ENCODE measurements at places on chromosomes 7 and 10. TPM values are rescaled to one million over a fixed set of nuclear protein-coding genes. Genes with fewer than 3 reads are reported as not detected.

Gene NXPH1
- not detected for polyA plus RNA-seq

Gene BMPR1A
- 7.9 TPM for polyA plus RNA-seq

Gene SPDYE11
- 1.8 TPM for polyA plus RNA-seq

DNA sequence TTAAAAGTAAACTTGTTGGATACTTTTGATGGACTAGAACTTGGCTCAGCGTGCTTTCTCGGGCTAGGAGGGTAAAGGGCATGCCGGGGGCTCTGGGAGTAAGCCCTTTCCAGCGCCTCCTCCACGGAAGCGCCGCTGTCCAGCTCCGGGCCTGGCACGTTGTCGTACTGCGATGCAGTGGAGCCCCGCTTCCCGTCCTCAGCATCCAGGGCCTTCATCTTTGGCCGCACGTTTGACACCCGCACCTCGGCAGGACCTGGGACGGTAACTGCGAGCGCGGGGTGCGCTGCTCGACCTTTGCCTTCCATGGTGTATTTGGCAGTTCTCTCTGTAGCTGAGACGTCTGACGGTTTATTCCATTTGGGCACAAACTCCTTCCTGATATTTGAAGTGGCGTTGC lies 148.3 kb downstream of the USP6NL start:
- DNase-seq = no peak

DNA sequence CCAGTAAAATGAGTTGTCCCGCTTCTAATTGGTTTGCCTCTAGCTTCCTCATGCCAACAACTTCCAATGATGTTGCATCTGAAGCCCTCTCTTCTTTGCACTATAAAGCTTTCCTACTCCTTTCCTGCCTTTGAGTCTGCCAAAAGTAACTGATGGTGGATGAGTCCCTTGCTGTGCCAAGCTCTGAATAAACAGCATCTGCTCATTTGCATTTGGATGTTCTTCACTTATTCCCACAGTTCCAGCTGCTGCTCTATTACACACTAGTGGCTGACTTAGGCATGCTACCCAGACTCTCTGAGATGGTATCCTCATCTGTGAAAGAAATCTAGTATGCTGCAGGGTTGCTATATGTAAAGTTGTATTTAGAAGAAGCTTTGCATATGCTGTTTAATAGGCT lies 24.9 kb downstream of the SFR1 start:
- DNase-seq = no peak

DNA sequence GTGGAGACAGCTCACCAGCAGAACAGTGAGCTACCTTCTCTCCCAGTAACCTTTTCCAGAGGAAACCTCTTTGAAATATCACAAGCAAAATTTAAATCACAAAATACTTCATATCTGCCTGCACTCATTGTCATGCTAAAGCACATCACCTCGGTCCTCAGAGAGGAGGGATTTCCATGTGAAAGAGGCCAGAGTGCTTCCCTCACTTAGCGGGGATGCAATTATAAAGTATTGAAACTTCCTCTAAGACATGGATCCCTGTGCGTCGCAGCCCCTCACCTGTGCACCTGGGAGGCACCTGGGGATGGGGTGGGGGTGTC lies 457.9 kb downstream of the DNAJB6 start:
- no peak for DNase-seq

DNA sequence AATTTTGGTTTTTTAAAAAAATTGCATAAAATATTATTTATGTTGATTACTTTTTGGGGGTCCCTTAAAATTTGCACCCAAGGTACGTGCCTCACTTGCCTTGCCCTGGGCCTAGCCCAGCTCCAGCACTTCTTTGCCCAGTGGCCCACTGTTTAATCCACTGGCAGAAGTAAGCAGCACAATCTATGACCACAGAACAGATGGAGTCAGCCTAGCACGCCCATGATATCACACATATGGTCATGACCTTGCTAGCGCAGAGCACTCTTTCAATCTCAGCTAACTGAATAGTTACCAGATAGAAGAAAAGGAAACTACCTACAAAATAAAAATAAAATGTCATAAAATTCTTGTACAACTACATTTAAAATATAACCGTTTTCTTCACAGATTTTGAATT lies 5.6 kb downstream of the OGA start:
- no peak for DNase-seq

- no peak for DNase-seq
These were observed 73.5 kb upstream of the PDSS1 start for GRCh38 chr10:26624006-26624405.

GRCh38 chr10:70597856-70598815 lies 4.4 kb downstream of the PRF1 start:
- no peak for DNase-seq

- DNase-seq = no peak
These were observed 386 bp upstream of the AS3MT start for GRCh38 chr10:102868911-102869257.

GRCh38 chr10:16675334-16675733 lies 141.9 kb downstream of the RSU1 start:
- DNase-seq = no peak

DNA sequence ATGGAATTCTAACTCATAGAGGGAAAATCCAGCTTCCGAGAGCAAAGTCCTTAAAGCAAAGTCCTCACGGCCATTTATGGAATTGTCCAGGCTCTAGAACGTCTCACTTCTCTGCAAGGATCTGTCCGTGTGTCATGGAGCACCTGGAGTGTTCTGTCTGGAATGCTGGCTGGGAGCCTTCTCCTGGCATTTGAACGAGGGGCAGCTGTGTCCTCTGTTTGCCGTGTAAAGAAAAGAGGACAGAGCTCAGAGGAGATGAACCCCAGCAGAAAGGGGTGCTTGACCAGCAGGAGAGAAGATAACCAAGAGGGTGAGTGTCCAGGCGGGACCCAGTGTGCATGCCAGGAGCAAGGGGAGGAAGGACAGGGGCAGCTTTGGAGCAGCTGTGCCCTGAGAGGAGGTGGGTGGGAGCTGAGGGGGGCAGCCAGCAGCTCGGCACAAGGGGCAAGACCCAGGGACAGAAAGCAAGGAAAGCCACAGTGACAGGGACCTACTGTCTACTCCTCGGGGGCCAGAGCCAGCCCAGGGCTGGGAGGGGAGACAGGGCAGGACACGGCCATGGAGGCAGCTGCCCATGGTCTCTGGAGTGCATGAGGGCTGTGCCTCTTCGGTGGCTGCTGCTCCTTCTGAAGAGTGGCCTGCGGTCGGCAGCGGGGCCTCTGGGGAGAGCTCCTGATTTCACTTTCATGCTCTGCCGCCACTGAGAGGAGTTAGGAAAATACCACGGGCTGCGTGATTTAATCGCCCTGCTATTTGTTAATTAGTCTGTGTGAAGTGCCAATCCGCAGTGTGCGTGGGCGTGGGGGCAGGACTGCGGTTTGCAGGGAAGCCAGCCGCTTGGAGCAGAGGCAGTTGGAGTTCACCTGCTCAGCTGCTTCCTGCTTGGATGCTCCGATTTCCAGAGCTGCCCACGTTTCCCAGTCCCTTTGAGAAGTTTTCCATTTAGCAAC lies 149.3 kb upstream of the SHH start:
- no peak for DNase-seq

- no peak for DNase-seq
These were observed 232.7 kb upstream of the TAC1 start for GRCh38 chr7:97499204-97499603.

DNA sequence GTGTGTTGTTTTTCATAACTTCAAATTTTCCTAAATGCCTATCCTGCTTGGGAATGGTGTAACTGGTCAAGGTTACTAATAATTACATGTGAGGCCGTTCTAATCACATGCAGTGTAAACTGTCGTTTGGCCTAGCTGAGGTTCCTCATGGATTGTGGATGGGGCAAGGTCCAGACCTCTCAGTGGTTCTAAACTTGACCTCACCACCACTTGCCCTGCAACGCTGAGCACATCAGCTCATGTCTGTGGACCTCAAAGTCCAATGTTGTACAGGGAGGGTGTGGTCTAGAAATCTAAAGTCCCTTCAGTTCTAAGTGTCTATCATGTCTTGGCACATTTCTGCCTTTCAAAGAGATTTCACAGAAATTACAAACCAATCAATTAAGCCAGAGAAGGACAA lies 15.6 kb downstream of the RBP3 start:
- no peak for DNase-seq

- DNase-seq = no peak
These were observed 31.9 kb downstream of the RBM17 start for GRCh38 chr10:6120691-6121090.

DNA sequence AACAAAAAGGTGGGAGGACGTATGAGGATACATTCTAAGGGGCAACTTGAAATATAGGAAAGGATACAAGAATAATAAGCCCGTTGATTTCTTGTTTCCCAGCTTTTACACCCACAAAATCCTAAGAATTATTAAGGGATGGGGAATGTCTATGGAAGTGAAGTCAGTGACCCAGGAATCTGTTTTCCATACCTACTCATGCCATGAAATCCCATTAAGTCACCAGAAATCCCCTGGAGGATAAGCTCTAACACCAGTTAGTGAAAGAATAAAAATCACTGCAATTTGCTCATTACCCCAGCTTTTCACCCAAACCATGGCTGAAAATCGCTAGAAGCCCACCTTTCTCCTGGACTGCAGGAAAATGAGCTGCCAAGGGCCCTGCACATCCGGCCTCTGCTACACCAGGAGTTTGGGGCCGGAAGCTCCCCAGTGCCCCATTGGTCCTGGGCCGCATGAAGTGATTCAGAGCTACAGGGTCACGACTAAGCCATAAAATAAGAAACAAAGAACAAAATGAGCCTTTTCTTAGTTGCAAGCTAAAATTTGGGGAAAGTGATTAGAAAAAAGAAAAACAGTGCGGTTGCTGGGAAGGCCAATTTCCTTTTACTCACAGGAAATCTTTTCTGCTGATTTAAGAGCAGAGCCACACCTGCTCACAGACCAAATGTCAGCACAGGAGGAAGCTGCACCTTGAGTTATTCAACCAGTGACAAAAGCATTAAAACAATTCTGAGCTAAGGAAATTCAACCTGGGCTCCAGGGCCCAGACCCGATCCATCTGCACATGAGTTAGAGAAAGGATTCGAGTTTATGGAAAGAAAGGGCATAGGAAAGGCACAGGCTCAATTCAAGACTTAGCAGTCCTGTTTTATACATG lies 40.3 kb downstream of the HIPK2 start:
- no peak for DNase-seq

DNA sequence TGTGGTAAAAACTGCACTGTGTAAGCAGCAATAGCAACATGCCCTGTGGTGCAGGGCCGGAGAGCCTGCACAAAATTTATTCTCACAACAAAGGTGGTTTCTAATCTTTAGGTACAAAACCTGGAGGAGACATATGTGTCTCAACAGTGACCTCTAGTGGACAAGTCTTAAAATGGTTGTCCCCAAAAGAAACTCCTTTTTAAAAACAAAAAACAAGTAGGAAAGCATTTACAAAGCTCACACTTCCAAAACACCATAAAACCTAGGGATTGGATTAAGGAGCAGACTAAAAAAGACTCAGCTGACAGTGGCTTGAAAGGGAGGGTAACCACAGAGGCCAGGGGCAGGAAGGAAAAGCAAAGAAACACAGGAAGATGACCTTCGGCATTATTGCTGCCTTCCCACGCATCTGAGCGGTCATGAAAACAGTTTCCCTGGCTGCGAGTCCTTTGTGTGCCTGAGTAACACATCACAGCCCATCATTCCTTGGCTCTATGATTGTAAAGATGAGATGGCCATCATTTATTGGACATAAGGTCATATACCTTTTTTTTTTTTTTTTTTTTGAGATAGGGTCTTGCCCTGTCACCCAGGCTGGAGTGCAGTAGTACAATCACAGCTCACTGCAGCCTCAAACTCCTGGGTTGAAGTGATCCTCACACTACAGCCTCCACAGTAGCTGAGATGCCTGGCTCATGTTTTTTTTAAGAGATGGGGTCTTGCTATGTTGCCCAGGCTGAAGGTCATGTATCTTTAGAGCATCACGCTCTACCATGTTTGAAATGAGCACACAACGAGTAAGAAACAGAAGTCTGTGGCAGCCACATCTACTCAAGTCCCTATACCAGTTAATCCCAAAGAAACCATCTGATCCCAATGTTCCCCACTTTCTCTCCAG lies 39.5 kb downstream of the RSU1 start:
- no peak for DNase-seq

Measured in GM12878 (cell line).